ENCODE measurements at places on chromosomes 13 and 19.

DNA sequence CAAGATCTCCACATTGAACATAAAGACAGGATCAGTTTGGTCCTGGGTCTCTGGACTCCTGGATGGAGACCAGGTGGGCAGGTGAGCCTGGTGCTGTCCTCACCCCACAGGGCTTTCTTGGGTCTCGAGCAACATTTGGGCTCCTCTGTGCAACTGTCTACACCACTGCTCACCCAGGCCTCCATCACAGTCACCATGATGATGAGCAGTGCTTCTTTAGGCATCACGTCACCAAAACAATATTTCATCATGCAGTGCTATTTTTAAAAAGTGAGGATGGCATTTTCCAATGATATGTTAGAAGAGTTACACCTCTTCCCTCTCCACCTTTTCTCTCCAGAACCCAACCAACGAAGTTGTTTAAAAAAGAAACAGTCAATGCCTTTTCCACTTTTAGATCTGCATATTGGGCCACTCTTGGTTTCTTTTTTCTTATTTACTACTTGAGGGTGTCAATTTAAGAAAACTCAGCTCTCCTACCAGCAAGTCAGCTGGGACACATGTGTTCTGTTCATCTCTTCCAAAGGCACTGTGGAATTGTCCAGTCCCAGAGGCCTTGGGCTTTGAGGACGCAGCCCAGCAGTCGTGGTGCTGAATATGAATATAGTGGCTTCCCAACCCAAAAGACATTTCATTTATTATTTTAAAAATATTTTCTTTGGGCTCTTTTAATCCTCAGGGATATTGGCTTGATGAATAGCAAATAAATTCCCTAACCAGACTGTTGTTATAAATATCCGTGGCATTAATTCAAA lies 405.7 kb downstream of the KCNRG start:
- DNase-seq = no peak

DNA sequence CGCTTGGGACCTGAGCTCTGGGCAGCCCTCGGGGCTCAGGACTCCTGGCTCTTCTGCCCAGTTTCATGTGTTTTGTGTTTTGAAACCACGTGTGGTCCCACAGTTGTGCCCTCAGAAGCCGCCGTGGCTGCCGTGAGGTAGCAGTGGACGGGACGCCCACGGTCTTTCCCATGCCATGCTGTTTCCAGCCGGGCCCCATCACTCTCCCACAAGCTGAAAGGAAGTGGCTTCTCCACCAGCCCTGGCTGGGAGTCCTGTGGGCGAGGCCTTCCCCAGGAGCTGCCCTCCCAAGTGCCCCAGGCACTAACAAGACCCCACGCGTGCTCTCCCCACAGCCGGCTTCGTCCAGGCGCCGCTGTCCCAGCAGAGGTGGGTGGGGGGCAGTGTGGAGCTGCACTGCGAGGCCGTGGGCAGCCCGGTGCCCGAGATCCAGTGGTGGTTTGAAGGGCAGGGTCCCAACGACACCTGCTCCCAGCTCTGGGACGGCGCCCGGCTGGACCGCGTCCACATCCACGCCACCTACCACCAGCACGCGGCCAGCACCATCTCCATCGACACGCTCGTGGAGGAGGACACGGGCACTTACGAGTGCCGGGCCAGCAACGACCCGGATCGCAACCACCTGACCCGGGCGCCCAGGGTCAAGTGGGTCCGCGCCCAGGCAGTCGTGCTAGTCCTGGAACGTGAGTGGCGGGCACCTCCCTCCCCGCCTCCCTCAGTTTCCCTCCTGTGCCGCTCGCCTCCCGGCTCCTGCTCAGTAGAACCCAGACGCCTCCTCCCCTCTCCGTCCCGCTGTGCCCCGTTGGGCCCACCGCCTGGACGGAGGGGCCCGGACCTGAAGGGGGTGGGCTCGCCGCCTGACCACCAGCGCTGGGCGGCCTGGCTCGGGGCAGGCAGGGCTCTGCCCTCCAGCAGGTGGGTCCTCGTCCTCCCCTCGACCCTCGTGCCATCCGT lies 5.3 kb downstream of the BSG start:
- DNase-seq = no peak

- no peak for DNase-seq
Measured at GRCh38 chr13:72507416-72508199, 219.8 kb downstream of the MZT1 start.

GRCh38 chr19:54108496-54108895 lies 5.8 kb downstream of the NDUFA3 start:
- no peak for DNase-seq

DNA sequence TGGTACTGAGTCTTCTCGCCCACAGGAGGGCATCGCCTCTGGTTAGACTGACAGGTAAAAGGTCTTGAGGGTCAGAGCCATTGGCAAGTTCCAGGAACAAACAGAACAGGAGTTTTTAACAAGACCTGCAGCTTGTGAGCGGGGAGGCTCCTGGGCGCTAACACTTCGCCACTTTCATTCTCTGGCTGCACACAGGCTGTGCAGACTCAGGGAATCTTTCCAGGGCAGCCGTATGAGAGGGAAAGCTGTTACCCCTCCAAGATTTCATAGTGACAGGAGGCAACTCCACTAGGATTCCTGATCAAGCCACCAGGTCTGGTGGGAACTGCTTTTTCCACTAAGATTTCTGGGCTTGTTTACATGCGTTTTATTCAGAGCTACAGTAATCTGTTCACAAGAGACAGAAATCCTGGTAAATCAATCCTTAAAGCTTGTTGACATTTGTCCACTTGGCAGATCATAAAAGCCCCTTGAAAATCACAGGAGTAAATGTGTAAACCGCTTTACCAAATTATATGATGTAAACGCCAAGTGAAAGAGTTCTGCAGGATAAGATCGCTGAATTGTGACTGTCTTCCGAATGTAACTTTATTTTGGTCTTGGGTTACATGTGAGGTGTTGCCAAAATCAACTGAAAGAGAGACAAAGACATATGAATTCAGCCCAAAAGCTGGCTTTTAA lies 190.6 kb downstream of the MZT1 start:
- no peak for DNase-seq

- no peak for DNase-seq
Measured at GRCh38 chr13:99058527-99059495, 80.9 kb upstream of the DOCK9 start.

DNA sequence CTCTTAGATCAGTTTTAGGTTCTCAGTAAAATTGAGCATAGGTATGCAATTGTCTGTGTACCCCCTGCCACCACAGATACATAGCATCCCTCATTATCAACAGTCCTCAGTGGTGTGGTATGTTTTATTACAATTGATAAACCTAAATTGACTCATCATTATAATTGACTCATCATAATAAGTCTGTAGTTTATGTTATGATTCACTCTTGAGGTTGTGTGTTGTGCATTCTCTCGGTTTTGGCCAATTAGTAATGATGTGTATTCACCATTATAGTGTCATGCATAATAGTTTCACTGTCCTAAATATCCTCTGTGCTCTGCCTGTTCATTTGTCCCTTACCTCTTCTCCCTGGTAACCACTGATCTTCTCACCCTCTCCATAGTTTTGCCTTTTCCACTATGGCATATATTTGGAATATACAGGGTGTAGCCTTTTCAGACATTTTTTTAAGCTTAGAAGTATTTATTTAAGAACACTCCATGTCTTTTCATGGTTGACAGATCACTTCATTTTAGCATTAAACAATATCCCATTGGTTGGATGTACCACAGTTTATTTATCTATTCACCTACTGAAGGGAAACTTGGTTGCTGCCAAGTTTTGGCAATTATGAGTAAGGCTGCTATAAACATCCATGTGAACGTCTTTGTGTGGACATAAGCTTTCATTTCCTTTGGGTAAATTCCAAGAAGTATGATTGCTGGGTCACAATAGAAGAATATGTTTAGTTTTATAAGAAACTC lies 1620.6 kb upstream of the MIR17HG start:
- no peak for DNase-seq

DNA sequence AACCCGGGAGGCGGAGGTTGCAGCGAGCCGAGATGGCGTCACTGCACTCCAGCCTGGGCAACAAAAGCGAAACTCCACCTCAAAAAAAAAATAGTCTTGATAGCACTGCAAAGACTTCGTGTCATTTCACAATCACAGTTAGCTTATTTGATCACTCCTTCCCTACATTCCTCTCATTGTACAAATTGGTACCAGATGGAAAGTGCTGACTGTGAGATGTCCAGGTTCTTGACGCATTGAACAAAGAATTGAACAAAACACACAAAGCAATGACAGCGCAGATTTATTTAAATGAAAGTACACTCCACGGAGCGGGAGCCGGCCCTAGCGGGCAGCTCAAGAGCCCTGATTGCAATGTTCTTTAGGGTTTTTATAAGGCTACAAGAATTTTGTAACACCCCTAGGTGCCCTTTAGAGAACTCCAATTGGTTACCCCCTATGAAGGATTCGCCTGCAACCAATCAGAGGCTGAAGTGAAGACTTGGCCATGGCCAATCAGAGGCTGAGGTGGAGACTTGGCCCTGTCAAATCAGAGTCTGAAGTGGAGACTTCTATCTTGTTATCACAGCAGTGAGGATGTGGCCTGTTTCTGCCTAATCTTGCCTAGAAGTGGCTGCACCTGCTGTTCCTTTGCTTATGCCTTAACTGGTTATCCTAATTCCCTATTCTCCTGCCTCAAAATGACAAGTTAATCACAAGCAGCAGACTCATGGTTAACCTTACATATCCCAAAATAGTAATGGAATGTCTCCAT lies 16.7 kb downstream of the ZNF556 start:
- no peak for DNase-seq

DNA sequence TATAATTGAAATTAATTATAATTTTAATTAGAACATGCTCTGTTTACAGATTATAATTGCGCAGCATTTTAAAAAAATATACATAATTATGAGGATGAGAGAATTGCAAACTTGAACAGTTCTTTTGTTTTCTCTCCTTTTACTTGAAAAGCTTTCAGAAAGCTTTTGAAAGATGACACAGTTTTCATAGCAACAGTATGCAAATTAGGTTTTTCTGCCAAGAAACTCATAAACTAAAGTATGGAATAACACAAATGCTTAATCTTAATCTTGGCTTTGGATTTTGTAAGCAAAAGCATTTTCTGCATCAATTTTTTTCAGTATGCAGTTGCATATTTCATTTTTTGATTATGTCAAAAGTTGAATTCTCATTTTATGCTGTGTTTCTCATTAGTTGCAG lies 32.8 kb upstream of the AKAP11 start:
- no peak for DNase-seq

DNA sequence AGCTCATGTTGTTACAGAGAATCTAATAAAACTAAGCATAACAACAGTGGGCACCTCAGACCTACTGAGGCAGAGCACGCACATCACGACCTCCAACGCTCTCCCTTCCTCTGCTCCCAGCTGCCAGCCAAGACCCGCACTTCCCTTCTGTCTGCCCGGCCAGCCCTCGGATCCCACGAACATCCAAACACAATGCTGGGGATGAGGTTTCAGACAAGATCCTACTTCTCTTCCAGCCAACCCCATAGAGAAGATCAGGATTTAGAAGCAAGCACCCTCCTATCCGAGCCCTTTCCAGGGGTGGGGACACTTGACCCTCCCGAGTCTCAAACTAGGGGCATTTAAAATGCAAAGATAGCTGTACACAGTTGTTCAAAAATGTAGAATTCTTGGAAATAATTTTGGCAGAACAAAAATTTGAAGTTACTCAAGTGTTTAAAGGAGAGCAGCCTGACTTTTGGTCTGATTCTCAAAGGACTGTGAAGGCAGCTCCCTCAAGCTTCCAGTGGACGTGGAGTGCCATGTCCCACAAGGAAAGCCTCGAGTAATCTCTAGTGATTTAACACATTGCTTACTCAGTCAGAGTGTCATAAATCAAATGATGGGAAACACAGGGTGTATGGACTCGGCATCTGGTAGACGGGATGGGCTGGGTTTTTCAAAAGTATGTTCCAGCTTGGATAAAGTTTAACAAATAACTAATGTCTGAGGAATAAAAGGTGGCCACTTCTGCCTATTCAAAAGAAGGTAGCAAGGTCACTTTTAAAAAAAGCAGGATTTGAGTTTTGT lies 32.8 kb downstream of the ANKRD10 start:
- no peak for DNase-seq

DNA sequence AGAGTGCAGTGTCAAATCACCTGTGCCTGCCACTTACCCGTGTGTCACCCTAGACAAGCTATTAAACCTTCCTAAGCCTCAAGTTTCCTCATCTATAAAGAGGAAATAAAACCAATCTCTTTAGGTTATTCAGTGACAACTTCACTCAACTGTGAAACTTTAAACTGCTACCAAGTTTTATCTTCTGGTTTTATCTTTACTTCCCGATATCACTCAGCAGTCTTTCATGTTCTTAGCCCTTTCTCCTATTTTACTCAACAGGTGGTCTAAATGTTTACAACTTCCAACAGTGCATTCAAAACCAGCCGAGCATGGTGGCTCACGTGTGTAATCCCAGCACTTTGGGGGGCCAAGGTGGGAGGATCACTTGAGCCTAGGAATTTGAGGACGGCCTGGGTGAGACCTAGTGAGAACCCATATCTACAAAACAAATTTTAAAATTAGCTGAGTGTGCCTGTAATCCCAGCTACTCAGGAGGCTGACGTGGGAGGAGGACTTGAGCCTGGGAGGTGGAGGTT lies 59.6 kb downstream of the GPALPP1 start:
- no peak for DNase-seq

- DNase-seq = no peak
Measured at GRCh38 chr13:74767050-74767449, 632.8 kb upstream of the KLF12 start.

GRCh38 chr13:46586751-46587514 lies 34.0 kb downstream of the LRCH1 start:
- no peak for DNase-seq

DNA sequence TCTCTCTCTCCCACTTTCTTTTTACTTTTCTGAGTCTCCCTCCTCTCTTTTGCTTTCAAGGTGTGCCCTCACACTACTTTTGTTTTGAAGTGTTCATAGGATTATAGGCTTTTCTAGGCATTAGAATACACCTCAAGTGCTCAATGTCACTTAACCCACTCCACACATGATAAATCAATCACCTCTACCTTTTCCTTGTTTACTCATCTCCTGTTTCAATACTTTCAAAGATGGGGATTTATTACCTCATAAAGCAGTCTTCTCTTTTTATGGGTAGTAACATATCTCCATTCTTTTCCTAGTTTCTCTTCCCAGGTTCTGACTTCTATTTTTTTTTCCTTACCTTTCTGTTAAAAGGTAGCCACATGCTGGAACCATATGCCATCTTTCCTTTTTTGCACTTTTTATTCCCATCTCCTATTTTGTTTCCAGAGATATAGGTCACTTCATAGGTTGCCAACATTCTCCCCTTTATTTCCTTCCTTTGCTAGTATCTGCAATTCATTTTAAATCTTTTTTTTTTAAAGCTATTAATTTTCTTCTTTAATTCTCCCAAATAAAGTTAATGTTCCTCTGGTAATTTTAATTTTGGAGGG lies 137.6 kb upstream of the SLC10A2 start:
- DNase-seq = no peak

- DNase-seq = no peak
Measured at GRCh38 chr13:50908371-50908770, 1.2 kb upstream of the RNASEH2B start.

DNA sequence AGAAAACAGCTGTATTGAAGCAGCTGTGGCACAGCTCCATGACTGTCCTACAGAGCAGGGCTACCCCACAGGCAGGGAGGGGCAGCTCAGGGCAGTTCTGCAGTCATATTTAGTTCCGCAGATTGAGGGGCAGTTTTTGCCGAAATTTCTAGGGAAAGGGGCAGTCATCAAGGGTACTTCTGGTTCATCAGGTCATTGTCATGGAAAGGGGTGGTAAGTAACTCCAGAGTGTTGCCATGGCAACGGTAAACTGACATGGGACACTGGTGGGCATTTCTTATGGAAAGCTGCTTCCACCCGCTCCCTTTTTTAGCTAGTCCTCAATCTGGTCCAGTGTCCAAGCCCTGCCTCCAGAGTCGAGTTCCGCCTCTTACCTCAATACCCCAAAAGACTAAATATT lies 702.8 kb downstream of the LIG4 start:
- no peak for DNase-seq
